Left lobe of liver (tissue), 2 donors: ENCODE measurements at places on chromosomes 3 and 15. TPM values are rescaled to one million over a fixed set of nuclear protein-coding genes. Genes with fewer than 3 reads are reported as not detected.

TMOD2 gene
- 1.4 TPM for total RNA-seq

GOLIM4 gene
- 39.2 TPM for total RNA-seq

CATSPER2 gene
- total RNA-seq = 1.8 TPM

SLC24A5 gene
- not detected for total RNA-seq

ZMYND10 gene
- total RNA-seq = 1.7 TPM

GNAT1 gene
- 0.08 TPM for total RNA-seq

XCR1 gene
- not detected for total RNA-seq
